ENCODE measurements at places on chromosomes 2 and 18.

DNA sequence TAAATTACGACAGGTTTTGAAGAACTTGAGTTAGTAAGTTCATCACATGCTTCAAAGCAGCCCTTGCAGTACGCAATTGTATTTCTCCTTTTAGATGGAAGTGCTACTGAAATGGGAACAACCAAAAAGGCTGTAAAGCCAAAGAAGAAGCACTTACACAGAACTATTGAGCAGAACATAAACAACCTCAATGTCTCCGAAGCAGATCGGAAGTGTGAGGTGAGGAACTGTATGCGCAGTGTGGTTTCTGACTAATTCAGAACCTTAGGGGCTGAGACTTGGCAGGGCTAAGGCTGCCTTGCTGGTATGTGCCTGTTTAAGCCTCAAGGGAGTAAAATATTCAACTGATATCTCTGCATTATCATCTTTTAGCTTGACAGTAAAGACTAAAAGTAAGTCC is 8.4 kb downstream of the NCAPH start:
- DNase-seq, result peak; percentile 41

DNA sequence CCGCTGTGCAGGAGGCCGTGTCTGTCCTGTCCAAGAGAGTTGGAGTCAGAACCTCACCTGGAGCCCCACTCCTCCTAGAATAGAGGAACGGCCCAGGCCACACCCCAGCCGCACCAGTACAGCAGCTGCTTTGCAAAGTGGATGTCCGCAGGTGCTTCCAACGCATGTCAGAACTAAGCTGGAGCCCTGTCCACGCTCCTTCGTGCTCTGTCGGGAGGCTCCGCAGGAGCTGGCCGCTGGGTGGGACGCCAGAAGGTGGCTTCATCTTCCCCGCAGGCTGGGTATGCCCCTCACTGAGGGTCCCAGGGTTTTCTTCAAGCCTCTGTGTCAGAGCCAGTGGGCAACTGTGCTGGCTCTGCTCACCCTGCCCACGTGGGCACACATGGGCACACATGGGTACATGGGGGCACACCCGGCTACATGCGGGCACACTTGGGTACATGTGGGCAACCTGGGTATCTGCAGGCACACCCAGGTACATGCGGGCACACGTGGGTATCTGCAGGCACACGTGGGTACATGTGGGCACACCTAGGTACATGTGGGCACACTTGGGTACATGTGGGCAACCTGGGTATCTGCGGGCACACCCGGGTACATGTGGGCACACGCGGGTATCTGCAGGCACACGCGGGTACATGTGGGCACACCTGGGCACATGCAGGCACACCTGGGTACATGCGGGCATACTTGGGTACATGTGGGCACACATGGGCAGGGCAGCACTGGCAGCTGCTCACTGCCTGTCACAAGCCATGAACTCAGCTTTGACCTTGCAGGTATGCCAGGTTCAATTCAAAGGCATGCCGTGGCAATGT is 67.1 kb upstream of the CTDP1 start:
- DNase-seq, result no peak

GRCh38 chr2:43222475-43223309 is 3.7 kb downstream of the ZFP36L2 start:
- no peak for DNase-seq

DNA sequence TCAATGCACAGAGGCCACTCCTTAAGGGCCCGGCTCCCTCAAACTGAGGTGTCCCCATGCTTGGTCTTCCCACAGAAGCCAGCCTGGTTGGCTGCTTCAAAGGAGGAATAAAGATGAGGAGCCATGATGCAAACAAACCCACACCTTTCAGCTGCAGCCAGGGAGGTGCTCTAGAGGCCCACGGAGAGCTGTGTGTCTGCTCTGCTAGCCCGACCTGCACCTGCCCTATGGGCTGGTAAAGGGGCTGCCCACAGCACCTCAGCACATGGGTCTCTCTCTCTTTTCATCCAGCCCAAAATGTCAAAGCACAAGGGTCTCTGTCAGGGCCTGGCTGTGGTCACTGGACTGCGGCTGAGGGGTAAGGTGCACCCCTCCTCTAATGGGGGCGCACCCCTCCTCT is 132.1 kb downstream of the MSH2 start:
- DNase-seq, result no peak

- DNase-seq, result no peak
These were observed at the start of gene MAB21L4 for GRCh38 chr2:240895656-240896388. Gene MAB21L4, minus strand, starts transcription at chr2:240896156. Its CDS starts 159 bp downstream, at chr2:240895997.

DNA sequence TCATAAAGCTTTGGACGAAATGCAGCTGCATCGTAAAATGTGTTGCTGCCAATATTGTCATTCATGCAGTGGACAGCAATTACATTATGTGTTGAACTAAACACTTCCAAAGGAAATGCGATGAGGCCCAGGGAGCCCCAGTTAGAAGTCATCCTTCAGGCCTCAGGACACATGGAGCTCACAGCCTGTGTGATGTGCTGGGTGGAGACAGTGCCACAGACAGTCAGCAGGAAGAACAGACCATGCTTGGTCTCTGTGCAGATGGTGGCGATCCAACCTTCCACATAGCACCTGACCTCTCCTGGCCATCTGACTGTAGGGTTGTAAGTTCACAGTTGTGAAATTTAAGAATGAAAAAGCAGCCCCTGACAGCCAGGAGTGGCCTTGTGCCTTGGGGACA is 118.3 kb upstream of the ALKAL2 start:
- no peak for DNase-seq

- no peak for DNase-seq
These were observed 100.4 kb upstream of the GPR45 start for GRCh38 chr2:105141099-105141614.

DNA sequence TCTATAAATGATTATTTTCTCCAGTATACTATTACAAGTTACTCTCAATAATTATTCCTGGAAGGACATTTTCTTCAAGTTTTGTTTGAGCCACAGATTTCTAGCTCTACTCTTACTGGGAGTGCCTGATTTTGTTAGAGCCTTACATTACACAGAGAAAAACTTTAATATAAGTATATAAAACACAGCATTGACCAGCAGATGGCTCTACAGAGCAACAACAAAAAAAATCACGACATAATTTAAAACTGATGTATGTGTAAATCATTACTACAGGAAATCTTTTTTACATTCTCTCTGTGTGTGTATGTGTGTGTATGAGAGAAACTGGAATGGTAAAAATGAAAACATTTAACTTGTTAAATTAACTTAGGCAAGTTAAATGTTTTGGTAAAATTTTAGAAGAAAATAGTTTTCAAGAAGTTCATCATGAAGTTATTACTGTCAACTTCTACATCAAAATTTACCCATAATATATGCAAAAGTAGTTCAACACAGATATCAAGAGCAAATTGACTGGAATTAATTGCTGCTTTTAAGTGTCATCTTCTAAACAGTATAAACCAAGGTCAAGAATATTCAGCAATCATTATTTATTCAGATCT is 103.3 kb downstream of the MDH1 start:
- no peak for DNase-seq

DNA sequence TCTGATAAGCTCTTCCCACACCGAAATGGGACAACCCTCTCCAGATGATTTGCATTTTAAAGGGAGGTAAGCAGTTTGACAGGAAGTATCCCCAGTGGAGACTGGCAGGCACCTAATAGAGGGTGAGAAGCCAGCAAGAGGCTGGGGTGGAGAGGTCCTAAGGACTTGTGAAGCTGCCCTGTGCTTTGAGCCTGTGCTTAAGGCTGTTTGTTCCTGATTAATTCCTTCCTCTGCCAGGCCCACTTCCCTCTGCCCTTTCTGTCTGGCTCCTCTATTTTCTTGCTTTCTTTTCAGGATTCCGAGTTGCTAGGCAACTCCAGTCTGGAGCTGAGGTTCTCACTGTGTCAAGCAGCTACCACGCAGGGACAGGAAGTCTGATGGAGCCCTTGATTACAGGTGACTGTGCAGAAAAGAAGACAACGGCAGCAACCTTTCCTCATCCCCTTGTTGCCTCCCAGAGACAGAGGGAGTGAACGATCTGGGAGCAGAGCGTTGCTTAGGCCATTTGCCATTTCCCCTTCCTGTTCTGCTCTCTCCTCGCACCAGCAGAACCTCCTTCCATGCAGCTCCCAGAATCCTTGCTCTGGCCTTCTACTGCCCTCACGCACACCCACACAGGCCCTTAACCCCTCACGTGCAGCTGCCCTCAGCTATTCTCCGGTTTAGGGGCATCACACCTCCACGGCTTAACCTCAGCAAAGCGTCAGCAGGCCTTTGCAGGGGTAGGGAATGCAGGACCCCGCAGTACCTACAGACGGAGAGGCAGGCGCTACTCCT is 103.6 kb upstream of the CELF4 start:
- no peak for DNase-seq

DNA sequence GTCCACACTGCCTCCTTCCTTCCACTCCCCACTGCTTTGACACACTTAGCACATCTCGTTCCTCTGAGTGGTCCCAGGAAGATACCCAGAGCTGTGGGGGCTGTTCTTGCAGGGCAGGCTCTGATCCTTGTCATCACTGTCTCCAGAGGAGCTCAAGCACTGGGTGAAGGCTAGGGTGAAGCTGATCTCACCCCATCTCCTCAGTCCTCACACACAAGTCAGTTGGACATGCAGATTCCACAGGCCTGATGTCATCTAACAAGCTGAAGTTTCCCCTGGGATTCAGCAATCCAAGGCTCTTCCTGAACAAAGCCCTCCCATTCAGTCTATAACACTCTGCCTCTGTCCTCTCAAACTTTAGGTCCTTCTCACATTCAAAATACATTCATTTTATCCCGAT is 90.6 kb upstream of the RAB6C start:
- no peak for DNase-seq
